ENCODE measurements at places on chromosomes 6 and 20. TPM values are rescaled to one million over a fixed set of nuclear protein-coding genes. Genes with fewer than 3 reads are reported as not detected.

GRCh38 chr6:14727494-14728395, 518.1 kb upstream of the JARID2 start:
- DNase-seq = no peak

DNA sequence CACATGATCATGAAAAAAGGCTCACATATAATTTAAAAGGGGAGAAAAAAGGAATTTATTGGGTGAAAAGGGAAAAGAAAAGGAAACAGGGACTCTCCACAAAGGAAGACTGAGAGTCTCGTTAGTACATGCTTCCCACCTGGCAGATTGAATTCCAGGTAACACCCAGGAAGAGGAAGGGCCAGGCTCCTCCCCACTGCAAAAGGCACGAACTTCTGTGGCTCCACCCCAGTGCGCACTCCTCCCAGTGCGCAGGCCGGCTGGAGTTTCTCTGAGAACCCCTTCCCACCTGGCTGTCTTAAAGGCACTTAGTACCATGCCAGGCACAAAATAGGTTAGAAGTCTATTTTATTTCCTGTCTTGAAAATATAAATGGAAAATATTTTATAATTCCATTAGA, 129.8 kb downstream of the COL12A1 start:
- no peak for DNase-seq

- no peak for DNase-seq
Measured at GRCh38 chr20:11989018-11989771, 71.5 kb downstream of the BTBD3 start.

FABP7 gene
- polyA plus RNA-seq = 10.5 TPM

DNA sequence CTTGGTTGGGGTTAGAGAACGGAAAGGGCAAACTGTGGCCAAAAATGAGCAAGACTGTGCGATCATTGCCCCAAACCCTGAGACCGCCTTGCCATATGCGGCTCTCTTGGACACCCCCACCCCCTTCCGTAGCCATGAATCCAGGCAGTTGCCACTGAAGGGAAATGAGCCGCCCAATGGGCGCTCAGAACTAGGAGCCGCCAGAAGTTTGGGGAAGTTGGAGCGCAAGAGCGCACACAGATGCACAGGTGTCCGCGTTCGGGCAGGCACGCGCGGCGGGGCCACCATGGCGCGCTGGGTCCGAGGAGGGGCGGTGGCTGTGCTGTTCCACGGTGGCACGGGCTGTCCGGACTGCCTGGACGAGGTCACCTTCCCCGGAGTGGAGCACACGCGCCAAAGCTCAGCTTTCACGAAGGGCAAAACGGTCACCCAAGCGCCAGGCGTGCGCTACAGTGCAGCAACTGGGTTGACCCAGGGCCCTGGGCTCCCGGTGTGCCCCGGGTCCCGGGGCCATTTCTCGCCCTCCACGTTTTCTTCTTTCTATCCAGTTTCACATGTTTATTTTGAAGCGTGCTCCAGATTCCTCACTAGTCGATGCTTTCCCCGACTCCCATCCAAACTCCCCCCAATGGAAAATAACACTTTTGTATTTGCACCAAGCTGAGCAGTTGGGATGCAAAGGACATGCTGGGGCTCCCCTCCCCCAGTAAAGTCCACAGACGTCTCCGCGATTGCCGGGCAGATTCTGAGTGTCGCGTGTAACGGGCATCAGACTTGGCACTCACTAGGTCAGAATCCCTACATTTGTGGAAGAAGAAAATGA, 906 bp upstream of the PDE10A start:
- DNase-seq = peak; percentile 63

CHRNA4 gene
- polyA plus RNA-seq = 1.1 TPM

GRCh38 chr6:45880159-45880558, 135.5 kb downstream of the CLIC5 start:
- peak; percentile 74 for DNase-seq

DNA sequence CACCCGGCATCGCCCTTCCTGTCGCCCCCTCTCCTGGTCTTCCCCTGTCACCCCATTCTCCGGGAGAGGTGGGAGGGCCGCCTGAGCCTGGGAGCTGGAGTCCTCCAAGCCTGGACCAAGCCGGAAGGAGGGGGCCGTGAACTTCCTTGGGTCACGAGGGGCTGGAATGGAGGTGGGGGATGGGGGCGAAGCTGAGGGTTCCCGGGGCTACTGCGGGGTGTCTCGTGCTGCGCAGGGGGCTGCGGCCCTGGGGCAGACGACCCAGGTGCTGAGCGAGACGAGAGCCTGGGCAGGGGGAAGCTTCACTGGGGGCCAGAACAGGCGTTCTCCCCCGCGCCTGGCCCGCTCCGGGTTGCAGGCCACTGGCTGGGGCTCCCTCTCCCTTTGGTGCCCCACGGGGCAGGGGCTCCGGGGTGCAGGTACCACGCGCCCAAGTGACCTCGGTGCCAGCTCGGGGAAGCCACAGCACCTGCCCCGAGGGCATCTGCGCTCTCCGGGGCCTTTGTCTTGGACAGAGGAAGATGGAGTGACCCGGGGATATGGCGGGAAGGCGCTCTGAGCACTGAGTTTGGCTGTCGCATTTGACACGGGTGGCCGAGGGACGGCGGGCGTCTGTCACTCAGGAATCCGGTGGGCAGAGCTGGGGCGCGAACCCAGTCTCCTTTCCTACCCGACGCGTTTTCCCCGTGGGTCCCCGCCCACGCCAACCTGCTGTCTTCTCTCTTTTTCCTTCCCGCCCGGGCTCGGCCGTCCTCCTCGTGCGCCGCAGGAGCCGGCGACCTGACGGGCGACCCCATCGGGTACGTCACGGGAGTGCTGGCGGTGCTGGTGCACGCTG, 1.2 kb downstream of the SLC35D3 start:
- no peak for DNase-seq

CST4 gene
- not detected for polyA plus RNA-seq

- peak; percentile 59 for DNase-seq
Measured at GRCh38 chr6:100892693-100893092, 11.6 kb upstream of the ASCC3 start.

UCKL1 gene
- polyA plus RNA-seq = 68.8 TPM

LRFN2 gene
- polyA plus RNA-seq = 0.11 TPM

DNA sequence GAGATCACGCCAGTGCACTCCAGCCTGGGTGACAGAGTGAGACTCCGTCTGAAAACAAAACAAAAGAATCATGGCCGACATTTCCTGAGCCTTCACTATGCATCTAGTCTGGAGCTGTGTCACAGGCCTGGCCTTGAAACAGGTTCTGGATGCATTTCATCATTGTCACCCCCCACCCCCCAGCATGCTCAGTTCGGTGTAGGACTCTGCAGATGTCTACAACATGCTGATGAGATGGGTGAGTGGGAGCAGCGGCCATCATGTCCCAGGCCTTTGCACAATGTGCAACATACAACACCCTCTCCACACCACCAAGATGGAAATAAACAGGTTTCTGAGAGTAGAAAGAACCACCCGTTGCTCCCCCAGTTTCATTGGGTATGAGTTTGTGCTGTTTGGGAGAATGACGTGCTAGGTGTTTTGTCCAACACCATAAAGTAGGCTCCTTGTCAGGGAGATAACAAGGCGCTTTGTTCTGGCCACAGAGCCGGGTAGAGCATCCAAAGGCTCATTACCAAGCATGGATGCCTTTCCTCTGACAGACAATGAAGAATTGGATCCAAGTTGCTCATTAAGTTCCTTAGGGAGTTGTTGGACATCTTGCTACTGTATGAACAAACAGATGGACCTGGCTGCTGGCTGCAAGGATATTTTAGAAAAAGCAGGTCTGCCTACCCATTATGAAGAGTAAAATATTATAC, 22.1 kb downstream of the SNHG17 start:
- no peak for DNase-seq

ZKSCAN4 gene
- polyA plus RNA-seq = 11.9 TPM

GRCh38 chr6:30349421-30350177, 4.6 kb downstream of the RPP21 start:
- no peak for DNase-seq

GRCh38 chr6:137471986-137472385, 22.2 kb downstream of the OLIG3 start:
- no peak for DNase-seq

TREML4 gene
- polyA plus RNA-seq = not detected

GRCh38 chr20:19893356-19893755, 123.8 kb upstream of the NAA20 start:
- DNase-seq = no peak

ABHD16B gene
- not detected for polyA plus RNA-seq

RAET1L gene
- not detected for polyA plus RNA-seq

DNA sequence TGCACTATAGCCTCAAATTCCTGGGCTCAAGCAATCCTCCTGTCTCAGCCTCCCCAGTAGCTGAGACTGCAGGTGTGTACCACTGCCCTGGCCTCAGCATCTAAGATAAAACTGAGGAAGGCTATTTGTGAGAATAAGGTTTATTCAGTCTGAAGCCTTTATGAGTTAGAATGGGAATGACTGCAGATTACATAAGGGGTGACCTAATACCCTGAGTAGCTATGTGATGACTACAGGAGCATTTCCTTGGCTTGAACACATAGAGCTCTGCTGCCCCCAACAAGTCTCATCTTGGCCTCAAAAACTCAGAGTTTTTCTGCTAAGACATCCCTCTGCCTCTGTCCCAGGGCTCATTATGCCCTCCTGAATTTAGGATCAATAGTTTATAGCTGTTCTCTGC, 7.6 kb downstream of the GSS start:
- no peak for DNase-seq

- DNase-seq = no peak
Measured at GRCh38 chr6:45850378-45851033, 165.2 kb downstream of the CLIC5 start.

C4B gene
- 11.1 TPM for polyA plus RNA-seq

GRCh38 chr6:21831521-21832291, 238.2 kb downstream of the SOX4 start:
- peak; percentile 61 for DNase-seq

GRCh38 chr20:58971429-58971828, 9.6 kb upstream of the NELFCD start:
- no peak for DNase-seq

GRCh38 chr6:26075063-26075717, 12.0 kb upstream of the HFE start:
- DNase-seq = no peak

- no peak for DNase-seq
Measured at GRCh38 chr6:47437592-47437991, 40.0 kb upstream of the CD2AP start.

- DNase-seq = no peak
Measured at GRCh38 chr6:3264356-3264755, 5.6 kb downstream of the PSMG4 start.

DNA sequence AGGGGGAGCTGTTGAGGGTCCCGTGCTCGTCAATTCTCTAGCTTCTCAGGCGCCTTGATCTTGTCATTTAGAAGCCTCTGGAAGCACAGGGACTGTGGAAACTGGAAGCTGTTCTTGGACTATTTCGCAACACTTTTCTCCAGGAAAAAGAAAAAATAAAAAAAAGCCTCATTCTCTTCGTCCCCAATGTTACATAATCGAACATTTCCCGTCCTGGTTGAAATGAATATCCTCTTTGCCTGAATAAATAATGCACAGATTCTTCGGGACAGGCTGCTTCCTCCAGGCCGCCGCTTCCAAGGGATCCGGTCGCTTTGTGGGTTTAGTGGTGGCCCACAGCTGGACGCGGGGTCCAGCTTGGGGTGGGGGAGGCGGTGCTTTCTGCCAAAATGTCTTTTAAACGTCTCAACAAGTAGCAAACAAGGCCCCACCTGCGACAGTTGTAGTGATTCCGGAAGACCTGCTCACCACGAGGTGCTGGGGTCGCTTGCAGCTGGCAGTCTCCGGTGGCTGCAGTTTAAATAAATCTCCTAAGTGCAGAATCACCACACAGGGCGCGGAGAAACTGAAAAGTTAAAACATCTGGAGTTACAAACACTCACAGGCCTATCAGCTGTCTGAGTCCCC, 125.9 kb upstream of the ESR1 start:
- DNase-seq = peak; percentile 24

NKAIN2 gene
- polyA plus RNA-seq = 23.4 TPM

PTGIS gene
- polyA plus RNA-seq = 8.2 TPM

GRCh38 chr6:45658958-45659357, 281.2 kb upstream of the SUPT3H start:
- DNase-seq = no peak
